Immature natural killer cell (primary cell): ENCODE measurements at places on chromosomes 16 and 17.

GRCh38 chr17:65065906-65066305 is 9.4 kb upstream of the GNA13 start:
- no peak for DNase-seq

- DNase-seq: no peak
Observed at GRCh38 chr17:28719021-28719433, 758 bp upstream of the RPL23A start.

DNA sequence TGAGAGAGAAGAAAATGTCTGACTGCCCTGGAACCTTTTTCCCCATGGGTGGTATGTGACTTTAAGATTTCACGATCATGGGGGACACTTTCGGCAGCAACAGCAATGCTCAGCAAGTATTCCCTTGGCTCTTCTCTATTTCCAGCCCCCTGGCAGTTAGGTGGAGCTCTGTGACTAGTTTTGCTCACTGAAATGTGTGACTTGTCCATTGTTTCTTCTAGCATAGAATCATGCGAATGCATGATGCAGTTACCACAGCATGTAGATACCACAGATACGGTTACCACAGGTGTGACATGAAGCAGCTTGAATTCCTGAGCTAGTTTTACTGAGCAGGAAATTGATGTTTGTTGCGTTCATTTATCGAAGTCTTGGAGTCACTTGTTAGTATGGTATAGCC is 1034.5 kb upstream of the EEF2KMT start:
- no peak for DNase-seq

- DNase-seq: no peak
Observed at GRCh38 chr16:79012671-79013434, 587.7 kb downstream of the MAF start.

- no peak for DNase-seq
Observed at GRCh38 chr16:79201436-79201835, 399.1 kb downstream of the MAF start.

GRCh38 chr17:48725288-48726064 is 2.5 kb downstream of the PRAC2 start:
- no peak for DNase-seq

DNA sequence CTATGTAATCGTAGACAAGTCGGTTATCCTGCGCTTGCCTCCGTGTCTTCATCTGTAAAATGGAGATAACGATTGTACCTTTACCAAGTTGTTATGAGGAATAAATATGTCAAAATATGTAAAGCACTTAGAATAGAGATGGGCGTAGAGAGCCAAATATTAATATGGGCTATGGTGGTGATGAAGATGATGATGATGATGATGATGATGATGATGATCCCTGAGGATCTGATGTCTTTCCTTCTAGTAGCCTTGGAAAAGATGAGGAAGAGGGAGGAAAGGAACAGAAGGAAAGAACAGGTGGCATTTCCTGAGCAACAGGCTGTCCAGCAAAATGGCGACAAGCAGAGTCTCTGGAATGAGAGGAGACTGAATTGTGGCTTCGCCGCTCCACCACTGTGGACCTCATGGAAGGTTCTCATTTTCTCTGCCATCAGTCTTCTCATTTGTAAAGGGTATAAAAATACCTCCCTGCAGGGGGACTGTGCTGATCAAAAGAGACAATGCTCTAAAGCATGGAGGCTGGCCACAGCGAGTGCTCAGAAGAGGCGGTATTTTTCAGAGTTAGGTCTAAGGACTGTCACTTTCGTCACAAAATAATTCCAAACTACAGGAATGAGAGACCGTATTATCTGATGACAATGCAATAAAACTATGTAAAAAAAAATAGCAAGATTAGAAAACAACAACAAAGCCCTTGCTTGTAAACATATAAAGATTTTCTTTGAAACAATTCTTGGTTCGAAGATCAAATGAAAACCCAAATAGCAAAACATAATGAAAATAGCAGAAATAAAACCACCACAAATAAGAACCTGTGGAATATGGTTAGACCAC is 17.2 kb upstream of the RCVRN start:
- no peak for DNase-seq

DNA sequence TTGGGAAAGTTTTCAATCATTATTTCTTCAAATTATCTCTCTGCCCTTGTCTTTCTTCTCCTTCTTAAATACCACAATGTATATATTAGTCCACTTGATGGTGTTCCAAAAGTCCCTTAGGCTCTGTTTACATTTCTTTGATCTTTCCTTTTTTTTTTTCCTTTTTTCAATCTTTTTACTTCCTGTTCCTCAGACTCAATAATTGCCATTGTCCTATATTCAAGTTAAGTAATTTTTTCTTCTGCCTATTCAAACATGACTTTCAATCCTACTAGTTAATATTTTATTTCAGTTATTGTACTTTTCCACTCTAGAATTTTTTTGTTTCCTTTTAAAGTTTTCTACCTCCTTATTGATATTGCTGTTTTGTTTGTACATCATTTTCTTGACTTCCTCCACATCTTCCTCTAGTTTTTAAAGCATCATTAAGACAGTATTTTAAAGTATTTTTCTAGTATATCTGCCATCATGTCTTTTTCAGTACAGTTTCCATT is 15.8 kb upstream of the UQCRC2 start:
- DNase-seq: no peak

DNA sequence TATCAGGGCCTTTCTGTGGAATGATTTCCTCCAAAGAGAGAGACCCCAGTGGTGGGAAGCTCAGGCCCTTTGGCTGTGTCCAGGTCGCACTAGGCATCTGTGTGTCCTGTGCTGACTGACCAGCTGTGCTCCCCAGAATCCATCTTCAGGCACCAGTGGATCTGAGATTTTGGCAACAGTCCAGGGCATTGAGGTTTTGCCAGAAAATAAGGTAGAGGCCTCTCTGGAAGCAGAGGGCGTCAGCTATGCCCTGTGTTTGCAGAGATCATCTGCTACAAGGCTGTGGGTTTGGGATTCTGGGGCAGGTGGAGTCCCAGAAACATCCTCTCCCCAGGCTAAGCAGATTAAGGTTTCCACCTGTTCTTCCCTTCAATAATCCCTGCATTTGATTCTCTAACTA is 57.5 kb upstream of the TOB1 start:
- no peak for DNase-seq
